ENCODE measurements at places on chromosomes 4 and X.

- no peak for DNase-seq
These were observed 84.9 kb downstream of the ARHGAP6 start for GRCh38 chrX:11580789-11581188.

DNA sequence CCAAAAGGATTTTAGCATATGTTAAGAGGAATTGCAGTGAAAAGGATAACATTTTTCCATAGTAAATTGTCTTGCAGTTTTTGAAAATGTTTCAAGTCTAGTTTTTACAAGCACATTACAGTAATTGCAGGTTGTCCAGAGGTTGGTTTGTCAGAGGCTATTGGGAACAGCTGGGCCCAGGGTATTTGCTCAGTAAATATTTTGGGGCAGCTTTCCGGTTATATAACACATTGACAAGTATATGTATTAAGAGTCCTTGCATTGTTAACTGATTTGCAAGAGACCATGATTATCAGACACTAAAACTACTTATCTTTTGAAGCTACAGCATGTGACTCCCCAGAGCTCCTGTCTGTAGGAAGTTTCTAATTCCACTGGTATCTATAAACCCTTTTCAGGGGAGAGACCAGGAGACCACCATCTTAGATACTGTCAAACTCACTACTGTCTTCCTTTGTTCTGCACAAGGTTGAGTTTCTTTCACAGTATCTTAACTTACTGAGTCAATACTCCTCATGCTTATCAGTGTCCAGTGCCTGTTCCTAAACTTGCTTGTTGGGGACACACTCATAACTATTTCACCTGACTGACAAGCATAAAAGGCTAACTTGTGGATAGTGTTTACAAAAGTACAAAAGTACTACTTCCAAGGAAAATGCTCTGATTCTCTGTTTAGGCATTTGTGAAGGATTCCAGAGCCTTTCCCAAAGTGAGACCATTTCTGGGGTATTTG is 18.9 kb upstream of the RGN start:
- no peak for DNase-seq

GRCh38 chr4:87015416-87015815 is 80.6 kb downstream of the AFF1 start:
- DNase-seq, result no peak

- no peak for DNase-seq
These were observed 121.8 kb upstream of the GALNT7 start for GRCh38 chr4:173046818-173047217.

DNA sequence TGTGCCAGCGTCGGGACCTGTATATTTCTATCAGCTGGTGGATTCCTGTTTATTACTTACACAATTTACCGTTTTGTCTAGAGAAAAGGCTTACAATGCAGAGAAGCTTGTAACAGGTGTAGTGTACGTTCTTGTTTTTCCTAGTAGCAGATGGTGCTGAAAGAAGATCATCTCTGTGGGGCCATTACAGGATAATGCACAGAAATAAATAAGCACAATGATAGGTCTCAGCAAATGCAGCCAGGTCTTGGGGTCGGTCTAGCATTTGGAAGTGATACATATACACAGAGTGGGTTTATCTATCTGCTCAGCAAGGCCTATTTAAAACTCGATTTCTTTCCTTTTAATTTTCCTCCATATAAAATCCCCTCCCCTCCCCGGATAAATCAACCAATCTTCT is 180.9 kb upstream of the LCORL start:
- no peak for DNase-seq

DNA sequence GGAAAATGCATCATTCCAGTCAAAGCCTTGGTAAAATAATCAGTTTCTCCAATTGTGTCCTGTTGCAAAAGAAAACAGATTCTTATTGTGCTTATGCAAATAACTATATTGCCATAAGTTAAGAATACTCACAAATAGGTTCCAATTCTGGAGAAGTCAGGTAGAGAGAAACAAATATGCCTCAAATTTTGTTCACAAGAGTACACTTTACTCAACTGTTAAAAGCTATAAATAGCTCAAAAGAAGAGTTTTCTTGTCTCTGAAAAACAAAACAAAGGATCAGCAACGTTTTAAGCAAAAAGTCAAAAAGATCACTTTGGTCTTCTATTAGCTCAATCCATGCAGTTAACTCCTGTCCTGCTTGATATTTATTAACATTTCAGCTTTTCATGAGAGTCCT is 21.9 kb downstream of the SYTL5 start:
- DNase-seq, result no peak

- no peak for DNase-seq
These were observed 465.4 kb upstream of the SMIM31 start for GRCh38 chr4:164288578-164288977.

GRCh38 chrX:6021316-6022091 is 207.2 kb downstream of the NLGN4X start:
- DNase-seq, result peak; percentile 61

- DNase-seq, result no peak
These were observed 168.7 kb downstream of the PRDM5 start for GRCh38 chr4:120753854-120754253.

- no peak for DNase-seq
These were observed 19.0 kb upstream of the PPP3CA start for GRCh38 chr4:101366331-101366730.

- DNase-seq, result no peak
These were observed 233.9 kb upstream of the GLRA2 start for GRCh38 chrX:14295426-14295825.

DNA sequence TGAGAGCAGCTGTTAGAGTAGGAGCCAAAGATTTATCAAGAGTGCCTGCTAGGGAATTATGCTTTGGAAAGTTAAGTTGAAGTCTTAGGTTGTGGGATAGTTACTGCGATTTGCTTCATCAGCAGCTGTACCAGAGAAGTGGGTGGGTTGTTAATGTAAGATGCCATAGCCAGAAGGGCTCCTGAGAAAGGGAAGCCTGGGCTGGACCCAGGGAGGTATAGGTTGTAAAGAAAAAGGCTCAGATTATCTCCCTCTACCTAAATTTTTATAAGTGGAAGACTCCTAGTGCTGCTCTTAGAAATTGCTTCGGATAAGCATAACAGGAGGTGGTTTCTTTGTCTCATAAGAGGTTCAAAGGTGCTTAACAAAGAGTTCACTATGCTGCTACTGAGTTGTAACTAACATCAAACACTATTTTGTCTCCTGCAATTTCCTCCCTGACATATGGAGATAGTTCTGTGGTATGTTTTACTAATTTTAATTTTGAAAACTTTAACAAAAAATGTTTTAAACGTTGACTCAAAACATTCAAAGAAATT is 356.9 kb downstream of the DTHD1 start:
- DNase-seq, result no peak

DNA sequence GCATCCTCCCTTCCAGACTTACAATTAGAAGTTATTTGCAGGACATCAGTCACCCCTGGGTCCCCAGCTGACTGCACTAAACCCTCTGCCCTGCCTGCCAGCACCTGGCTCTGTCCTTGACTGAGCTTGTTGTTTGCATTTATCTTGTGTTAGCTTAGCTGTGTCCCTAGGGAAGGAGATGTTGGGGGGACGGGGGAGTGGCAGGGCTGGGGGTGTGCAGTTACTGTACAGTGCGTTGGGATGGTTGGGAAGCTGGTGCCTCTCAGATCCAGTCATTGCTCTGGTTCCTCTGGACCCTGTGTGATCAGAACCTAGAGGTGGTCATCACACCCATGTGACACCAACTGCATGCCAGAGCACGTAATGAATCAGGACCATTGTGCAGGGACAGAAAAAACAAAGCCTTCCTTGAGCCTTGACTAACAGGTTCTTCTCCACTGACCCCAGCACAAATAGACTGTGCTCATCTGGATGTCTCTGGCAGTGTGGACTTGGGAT is 32.7 kb upstream of the PROM1 start:
- DNase-seq, result no peak

- no peak for DNase-seq
These were observed 144.6 kb upstream of the KIT start for GRCh38 chr4:54513204-54513603.

DNA sequence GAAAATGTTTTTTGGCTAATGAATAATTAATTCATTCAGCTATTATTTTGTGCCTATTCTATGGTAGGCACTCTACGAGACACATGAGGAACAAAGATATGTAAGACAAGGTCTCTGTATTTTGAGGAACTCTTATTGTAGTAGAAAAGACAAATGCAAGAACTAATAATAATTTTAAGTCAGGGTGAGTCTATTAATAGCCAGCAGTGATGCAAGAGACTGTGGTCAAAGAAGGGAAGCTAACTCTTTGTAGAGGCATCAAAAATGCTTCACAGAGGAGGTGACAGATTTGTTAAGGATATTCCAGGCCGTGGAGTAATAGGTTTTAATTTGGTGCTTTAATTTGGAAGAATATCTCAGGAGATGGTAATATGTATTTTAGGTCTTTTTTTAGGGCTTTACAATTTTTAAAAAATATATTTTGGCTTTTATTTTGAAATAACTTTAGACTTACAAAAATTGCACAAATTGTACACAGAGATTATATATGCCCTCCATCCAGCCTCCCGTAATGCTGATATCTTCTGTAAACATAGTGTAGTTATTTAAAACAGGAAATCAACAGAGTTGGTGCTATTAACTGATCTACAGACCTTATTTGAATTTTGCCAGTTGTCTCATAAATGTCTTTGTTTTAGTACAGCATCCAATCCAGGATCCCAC is 48.1 kb downstream of the DCLK2 start:
- DNase-seq, result no peak

GRCh38 chr4:75786938-75787337 is 62.6 kb downstream of the USO1 start:
- no peak for DNase-seq

- DNase-seq, result no peak
These were observed 116.4 kb upstream of the NKX1-1 start for GRCh38 chr4:1522606-1523005.

- DNase-seq, result no peak
These were observed 1674.0 kb upstream of the PCDH7 start for GRCh38 chr4:29046186-29046585.

DNA sequence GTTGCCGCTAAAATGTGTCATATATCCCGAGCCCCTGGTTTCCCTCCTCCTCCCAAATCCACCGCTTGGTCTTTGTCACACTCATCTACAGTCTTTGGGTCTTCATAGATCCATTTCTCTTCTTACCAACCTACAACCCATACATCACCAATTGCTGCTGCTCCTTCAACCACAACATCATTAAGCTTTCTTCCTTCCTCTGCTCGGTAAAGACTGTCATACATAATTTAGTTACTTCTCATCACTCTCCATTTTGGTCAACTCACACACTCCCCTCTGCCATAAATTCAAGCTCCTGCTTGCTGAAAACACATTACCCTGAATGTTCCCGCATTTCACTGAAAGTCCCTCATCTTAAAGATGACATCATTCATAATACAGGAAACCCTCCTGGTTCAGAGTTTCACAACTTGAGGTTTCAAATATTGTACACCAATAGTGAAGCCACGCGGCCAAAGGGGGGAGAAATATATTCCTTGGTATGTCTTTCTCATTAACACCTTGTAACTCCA is 1.7 kb upstream of the DCTD start:
- no peak for DNase-seq

- no peak for DNase-seq
These were observed 54.3 kb upstream of the TET2 start for GRCh38 chr4:105092356-105092755.

GRCh38 chrX:84187533-84188319 is at the start of gene RPS6KA6:
TSS of gene RPS6KA6 (minus strand) at chrX:84188199. CDS start at chrX:84187899, 300 bp downstream.
- DNase-seq, result no peak

DNA sequence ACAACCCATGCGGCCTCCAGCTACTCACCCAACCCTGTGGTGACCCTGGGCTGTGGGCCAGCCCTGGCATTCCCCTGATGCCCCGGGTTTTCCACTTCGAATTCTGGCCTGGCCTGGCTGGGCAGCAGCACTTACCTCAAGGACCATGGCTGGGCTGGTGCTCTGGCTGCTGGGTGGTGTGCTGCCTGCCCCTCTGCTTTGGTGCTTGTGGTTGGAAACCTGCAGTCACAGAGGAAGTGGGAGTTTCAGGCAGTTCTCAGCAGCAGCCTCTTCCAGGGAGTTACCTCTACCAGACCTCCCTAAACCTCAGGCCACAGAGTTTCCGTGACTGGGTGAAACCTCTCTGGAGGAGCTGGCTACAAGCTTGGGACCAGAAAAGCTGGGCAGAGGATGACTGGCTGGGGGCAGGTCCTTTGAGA is at the start of gene CXCR3:
CXCR3 (minus strand) TSS at position 209 of the 419 bp plus-strand sequence; CDS start at position 147, 62 bp downstream.
- no peak for DNase-seq

DNA sequence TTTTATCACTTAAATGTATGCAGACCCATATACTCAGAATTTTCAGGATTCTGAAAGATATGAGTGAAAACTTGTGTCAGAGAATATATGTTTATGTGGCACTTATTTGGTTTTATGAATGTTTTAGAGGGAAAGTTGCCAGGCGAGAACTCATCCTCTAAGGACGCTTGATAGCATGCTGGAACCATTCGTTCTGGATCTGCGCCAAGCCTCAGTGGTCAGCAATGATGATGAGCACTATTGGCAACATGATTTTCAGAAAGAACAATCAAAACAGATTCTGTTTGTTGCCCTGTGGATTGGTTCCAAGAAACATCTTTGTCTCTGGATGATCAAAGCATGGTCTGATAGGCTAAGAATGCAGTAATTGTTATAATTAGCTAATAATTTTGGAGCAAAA is 32.1 kb upstream of the RAPGEF2 start:
- DNase-seq, result no peak

- DNase-seq, result no peak
These were observed 20.1 kb downstream of the SPON2 start for GRCh38 chr4:1152290-1152689.

DNA sequence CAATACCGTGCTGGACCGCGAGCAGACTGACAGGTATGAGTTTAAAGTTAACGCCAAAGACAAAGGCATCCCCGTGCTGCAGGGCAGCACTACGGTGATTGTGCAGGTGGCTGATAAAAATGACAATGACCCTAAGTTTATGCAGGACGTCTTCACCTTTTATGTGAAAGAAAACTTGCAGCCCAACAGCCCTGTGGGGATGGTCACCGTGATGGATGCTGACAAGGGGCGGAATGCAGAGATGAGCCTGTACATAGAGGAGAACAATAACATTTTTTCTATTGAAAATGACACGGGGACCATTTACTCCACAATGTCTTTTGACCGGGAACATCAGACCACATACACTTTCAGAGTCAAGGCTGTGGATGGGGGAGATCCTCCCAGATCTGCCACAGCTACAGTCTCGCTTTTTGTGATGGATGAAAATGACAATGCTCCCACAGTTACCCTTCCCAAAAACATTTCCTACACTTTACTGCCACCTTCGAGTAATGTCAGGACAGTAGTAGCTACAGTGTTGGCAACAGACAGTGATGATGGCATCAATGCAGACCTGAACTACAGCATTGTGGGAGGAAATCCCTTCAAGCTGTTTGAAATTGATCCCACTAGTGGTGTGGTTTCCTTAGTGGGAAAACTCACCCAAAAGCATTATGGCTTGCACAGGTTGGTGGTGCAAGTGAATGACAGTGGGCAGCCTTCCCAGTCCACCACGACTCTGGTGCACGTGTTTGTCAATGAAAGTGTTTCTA is 3.2 kb downstream of the PCDH7 start:
- no peak for DNase-seq

- no peak for DNase-seq
These were observed 18.4 kb upstream of the FRAS1 start for GRCh38 chr4:78038704-78039103.
